ENCODE measurements at places on chromosomes 3 and 15.
A peak's percentile ranks its signal among the peaks of the same experiment; 100 is the strongest.

DNA sequence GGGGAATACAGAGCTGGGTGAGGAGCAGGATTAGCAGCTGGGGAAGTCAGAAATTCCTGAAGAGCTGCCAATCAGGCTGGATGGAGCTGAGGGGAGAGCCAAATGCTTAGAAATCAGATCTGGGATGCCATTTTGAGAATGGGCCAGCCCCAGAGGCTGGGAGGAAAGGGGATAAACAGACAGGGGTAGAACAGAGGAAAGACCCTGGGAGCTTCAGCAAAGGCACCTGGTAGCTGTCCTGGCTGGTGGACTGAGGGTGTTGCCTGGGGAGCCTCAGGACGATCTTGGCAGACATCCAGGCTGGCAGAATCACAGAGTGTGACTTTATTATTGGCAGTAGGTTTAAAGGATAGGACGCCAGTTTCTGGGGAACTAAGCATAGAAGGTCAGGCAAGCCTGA lies 97.8 kb downstream of the SQOR start:
- DNase-seq = no peak

- no peak for DNase-seq
Measured at GRCh38 chr3:18008706-18009368, 266.4 kb upstream of the TBC1D5 start.

DNA sequence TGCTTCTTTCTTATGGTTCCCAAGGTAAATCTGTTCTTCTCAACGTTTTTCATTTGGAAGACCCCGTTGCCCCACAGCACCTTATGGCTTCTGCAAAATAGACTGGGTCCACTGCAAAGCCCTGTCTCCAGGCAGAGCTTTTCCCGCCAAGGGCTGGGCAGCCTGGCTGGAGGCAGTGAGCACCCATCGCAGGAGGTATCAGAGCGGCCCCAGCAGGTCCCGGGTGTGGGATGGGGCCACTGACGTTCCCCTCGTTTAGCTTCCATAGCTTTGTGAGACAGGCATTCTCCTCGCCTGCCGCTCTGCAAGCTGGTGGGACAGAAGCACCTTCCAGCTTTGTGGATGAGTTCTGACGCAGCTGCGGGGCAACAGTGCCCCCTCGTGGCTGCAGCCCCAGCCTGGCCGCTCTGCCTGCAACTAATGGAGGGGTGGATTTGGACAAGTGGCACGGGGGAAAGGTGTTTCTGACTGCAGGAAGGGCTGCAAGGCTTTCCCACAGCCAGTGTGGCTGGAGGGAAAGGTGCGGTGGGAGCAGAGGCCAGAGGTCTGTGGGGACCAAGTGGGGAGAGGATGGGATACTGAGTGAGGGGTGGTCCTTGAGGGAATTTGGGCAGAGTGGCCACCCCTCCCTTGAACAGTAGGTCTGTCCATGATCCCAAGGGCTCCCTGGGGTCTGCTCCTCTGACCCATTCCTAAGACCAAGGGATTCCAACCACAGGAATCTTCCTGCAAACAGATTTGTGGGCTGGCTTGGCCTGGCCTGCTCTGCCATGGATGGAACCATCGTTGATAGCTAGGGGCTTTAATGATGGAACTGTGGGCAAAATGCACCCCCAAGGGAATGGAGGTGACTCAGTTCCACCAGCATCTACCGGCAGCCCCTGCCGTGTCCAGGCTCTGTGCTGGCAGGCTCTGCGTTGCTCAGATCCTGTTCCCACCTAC lies 99.4 kb downstream of the FBLN2 start:
- peak; percentile 76 for DNase-seq

DNA sequence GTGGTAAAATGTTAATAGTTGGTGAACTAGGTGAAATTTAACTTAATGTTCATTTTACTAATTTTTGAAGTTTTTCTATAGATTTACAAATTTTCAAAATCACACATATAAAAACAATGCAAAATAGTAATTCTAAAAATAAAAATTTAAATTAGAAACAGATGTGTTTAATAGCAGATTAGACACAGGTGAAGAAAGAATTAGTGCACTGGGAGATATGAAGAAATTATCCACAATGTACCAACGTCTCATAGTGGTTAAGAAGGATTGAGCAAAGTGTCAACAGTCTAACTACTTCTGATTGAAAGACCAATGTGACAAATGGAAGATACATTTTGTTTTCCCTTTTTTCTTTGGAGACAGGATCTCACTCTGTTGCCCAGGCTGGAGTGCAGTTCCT lies 26.5 kb downstream of the SPG11 start:
- DNase-seq = no peak

GRCh38 chr3:84772841-84773240 lies 185.9 kb upstream of the CADM2 start:
- no peak for DNase-seq

- no peak for DNase-seq
Measured at GRCh38 chr3:144662729-144663128, 691.1 kb downstream of the DIPK2A start.

DNA sequence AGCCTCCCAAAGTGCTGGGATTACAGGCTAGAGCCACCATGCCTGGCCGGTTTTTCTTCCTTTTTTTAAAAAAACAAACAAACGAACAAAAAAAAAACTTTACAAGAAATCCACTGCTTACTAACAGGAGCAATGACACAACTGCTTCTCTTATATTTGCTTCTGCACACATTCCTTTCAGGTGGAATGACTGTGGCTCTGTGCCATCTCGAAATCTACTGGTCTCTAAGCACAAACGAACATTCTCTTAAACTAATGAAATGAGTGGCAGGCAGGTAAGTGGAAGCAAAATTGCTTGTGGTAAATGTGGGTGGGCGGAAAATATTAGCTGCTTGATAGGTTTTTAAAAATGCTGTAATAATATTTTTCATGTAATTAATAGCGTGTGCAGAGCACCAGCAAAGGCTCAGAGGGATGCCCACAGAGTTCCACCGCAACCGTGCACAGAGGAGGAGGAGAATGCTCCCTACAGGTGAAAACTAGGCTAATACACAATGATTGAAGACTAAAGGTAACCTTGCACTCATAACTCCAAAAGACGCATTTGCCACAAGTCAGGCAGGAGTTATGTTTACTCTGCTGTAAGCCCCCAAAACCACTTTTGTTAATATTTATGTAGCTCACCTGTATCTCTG lies 77.4 kb downstream of the LSAMP start:
- no peak for DNase-seq

GRCh38 chr3:116247605-116248004 lies 197.7 kb downstream of the LSAMP start:
- no peak for DNase-seq

GRCh38 chr3:139157161-139157932 lies 112.7 kb upstream of the PRR23C start:
- no peak for DNase-seq

All from stimulated activated CD4-positive, alpha-beta T cell treated with anti-CD3 and anti-CD28 coated beads, Interleukin-15, amount 100 ng/mL, for 1 hour (primary cell).